Mucosa of descending colon (tissue), 3 donors: ENCODE measurements at places on chromosomes 13 and 19. TPM values are rescaled to one million over a fixed set of nuclear protein-coding genes. Genes with fewer than 3 reads are reported as not detected.

DNA sequence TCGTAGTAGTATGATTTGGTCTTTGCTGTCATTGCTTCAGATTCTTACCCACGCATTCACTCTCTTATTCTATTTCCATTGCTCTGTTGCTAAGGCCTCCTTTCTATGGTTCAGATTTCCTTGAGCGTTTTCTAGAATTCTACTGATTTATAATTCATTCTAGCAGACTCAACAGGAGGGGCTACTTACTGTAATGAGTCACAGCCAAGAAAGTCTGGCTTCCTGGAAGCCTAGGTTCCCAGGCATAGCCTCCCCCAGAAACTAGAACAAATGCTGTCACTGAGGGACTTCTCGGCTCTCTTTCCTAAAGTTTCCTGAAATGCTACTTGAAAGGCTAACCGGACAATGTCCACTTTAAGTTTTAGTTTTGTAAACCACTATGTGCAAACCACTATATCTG, 47.7 kb upstream of the SPATA13 start:
- no peak for DNase-seq

DNA sequence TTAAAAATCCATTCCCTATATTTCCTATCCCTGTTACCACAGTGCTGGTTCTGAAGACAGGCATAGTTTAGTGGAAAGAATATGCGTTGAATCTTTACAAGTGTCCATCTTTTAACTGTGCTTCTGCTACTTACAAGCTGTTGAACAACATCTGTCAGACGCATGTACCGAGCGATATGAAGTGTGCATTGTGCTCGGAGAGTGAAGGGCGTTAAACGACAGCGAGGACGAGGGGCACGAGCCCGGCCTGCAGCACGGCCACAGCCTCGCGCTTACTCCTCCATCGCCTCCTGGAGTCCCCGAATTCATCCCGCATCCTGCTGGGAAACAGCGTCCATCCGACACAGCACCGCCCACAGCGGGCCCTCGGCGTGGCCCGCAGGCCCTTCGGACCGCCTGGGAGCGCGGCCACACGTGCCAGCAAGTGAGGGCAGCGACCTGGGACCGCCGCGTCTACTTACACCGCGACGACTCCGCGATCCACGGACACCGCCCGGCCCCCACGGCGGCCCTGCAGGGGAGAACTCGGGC, 514 bp downstream of the PCID2 start:
- DNase-seq, result peak; percentile 72

GRCh38 chr19:46736531-46737297, 9.1 kb upstream of the FKRP start:
- DNase-seq, result peak; percentile 40

- no peak for DNase-seq
Observed at GRCh38 chr13:80591976-80592740, 251.2 kb upstream of the SPRY2 start.

DNA sequence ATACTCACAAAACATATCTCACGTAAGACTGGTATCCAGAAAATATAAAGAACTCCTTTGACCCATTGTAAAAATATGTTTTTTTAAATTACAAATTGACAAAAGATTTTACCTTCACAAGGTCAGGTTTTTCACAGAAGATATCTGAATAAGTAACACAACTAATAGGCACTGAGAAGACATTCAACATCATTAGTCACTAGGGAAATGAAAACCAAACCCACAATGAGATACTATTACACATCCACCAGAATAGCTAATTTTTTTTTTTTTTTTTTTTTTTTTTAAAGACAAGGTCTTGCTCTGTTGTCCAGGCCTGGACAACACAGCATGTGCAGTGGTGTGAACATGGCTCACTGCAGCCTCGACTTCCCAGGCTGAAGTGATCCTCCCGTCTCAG, 157.5 kb downstream of the MIPEP start:
- no peak for DNase-seq

DNA sequence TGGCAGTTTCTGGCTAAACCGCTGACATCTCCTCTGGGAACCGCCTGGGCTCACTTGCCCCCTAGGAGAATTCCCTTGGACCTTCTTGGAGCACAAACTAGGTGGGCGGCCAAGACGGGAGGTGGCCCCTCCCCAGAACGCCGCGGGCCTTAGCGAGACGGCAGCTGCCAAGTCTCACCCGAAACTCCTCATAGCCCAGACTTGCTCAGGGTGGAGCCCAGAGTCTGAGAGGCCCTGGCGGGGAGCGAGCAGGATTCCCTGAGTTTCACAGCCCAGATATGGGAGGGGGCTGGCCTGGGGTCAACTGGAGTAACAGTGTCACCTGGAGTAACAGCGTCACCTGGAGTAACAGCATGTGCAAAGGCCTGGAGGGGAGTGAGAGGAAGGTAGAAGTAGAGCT, 10.1 kb downstream of the TINCR start:
- DNase-seq, result no peak

DNA sequence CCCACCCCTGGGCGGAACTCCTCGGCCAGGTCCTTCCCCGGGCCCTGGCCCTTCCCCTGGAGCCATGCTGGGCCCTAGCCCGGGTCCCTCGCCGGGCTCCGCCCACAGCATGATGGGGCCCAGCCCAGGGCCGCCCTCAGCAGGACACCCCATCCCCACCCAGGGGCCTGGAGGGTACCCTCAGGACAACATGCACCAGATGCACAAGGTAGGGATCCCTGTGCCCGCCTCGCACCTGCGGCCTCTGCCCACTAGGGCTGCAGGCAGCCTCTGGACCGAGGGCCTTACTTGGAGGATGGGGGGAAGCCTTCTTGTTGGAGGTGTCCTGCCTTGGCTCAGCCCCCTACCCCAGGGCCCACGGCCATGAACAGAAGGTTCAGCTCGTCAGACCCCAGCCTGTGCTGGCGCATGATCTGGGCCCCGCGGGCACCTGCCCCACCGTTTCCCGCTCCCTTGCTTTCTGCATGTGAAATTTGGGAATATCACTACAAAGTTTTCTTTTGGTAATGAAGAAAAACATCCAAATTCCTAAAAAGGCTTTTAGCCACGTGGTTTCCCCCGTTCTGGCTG, 23.4 kb downstream of the SMARCA4 start:
- no peak for DNase-seq

The FCHO1 gene
- 4.4 TPM for total RNA-seq

The PROZ gene
- not detected for total RNA-seq

The HDGFL2 gene
- total RNA-seq, result 35.6 TPM

The LATS2 gene
- 25.9 TPM for total RNA-seq

The IFNL1 gene
- not detected for total RNA-seq

The SULT2A1 gene
- total RNA-seq, result 1.3 TPM

The TSPAN16 gene
- total RNA-seq, result not detected
